ENCODE measurements at places on chromosomes 1 and 21.
A peak's percentile ranks its signal among the peaks of the same experiment; 100 is the strongest.

DNA sequence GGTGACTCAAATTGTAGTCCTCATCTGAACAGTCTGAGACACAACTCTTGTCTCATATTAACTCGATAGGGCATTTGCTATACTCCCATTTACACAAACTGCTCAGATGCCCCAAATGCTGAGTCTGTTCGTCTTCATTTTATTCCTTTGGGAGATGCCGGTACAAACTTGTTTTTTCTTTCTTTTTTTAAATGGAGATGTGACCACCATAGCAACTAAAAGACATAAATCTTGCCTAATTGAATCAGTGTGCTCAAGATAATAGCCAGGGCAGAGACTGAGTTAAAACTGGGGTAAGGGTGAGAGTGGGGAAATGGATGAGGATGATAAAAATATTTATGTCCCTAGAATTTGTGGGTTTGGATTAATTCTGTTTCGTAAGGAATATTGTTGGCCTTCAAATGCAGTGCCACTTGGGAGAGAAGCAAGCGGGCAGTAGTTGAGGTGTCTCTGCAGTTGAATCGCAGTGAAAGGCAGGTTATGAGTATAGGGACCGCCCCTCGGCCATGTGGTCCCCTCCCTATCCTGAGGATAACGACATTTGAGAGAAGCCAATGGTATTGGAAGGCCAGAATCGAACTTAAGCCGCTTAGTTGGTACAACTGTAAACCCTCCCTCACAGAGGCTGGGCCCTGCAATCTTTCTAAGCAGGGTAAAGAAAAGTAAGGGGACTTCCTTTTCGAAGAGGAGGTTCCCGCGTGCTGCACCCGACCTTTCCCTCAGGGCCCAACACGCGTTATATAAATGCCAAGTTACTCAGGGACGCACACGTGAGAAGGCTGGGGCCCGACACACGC is 859 bp upstream of the LRRC8B start:
- peak; percentile 62 for DNase-seq

DNA sequence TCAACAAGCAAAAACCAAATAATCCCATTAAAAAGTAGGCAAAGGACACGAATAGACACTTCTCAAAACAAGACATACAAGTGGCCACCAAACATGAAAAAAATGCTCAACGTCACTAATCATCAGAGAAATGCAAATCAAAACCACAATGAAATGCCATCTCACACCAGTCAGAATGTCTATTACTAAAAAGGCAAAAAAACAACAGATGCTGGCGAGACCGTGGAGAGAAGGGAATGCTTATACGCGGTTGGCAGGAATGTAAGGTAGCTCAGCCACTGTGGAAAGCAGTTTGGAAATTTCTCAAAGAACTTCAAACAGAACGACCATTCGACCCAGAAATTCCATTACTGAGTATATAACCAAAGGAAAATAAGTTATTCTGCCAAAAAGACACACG is 145.1 kb upstream of the EDN2 start:
- DNase-seq, result no peak

- DNase-seq, result no peak
Measured at GRCh38 chr1:57963581-57963980, 539.7 kb upstream of the DAB1 start.

DNA sequence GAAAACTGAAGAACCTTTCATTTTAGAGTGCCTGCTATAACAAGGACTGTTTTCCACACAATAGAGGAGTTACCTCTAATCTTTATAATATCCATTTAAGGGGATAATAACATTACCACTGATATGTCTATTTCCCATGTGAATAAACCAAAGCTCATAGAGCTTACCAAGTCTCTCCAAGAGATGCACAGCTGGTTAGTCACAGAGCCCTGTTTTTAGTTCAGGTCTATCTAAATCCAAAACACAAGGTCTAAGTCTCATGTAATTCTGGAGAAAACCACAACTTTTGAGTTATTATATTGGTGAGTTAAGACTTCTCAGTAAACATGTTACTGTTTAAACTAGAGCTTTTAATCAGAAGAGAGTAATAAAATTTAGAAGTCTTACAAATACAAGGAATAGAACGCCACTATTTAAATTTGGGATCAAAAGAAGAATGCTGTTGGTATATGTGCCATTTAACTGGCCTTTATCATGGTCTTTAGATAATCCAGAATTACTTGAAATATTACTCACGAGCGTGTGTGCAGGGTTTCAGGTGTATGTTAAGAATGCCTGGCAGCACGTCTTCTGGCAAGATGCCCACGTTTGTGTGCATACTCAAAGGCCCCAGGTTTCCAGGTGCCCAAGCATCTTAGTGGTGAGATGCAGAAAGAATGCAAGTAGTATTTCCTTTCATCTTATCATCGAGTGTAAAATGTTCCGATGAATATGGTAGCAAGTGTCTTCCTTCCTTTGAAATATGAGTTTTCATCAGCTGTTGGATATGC is 190.6 kb downstream of the FMN2 start:
- DNase-seq, result no peak

DNA sequence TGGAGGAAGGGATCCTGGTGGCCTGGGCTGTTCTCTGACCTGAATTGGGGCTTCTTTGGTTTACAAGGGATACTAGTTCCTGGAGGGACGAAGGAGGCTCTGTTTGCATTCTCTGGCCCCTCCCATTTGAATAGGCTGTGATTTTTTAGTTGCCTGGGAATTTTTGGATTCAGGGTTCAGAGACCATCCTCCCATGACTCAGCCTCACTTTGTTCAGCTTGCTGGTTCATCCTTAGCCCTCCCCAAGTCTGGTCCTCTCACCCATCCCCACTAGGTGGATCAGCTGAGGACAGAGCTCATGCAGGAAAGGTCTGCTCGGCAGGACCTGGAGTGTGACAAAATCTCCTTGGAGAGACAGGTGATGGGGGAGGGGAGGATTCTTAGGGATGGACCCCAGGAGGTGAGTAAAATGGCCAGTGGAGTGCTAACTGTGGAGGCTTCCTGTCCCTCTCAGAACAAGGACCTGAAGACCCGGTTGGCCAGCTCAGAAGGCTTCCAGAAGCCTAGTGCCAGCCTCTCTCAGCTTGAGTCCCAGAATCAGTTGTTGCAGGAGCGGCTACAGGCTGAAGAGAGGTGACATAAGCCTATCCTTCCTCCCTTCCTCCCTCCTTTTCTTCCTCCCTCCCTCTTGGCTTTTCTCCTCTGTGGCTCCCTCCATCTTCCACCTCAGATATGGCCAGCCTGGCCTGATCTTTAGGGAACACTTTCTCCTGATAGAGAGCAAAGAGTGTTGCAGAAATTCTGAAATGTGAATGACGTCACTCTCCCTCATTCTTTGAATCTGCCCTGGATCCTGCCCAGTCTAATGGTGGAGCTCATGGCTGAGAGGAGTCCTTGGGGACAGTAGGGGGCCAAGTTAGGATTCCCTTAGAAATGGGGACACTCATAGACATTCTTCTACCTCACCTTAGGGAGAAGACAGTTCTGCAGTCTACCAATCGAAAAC is 4.5 kb upstream of the TUFT1 start:
- no peak for DNase-seq

- DNase-seq, result no peak
Measured at GRCh38 chr1:27029517-27029916, 16.9 kb upstream of the TENT5B start.

GRCh38 chr1:175183586-175183985 is 9.0 kb downstream of the KIAA0040 start:
- no peak for DNase-seq

GRCh38 chr1:101276818-101277217 is 40.0 kb downstream of the S1PR1 start:
- no peak for DNase-seq

GRCh38 chr1:157469752-157470675 is 82.3 kb downstream of the FCRL5 start:
- no peak for DNase-seq

DNA sequence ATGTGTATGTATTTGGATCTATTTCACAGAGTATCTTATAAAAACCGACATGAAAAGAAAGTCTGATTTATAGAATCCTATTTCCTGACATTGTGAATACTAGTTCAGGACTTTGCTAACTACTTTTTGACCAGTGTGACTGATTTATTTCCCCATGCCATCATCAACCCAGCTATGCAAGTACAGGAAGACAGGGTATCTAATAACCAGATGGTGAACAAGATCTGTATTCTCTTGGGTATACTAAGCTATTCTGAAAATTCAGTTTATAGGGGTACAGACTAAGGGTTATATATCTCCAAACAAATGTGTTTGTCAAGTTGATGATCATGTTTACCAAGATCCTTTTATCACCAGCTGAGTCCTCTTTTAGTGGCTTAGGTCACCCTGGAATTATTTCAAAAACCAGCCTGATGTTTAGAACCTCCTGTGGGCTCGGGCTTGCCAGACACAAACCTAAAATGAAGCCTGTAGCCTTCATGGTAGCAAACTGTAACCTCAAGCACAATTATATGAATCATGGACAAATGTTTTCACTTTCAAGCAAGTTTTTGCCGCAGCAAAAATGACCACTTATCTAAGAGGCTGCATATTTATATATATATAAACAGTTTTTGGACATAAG is 185.1 kb downstream of the FGGY start:
- no peak for DNase-seq

DNA sequence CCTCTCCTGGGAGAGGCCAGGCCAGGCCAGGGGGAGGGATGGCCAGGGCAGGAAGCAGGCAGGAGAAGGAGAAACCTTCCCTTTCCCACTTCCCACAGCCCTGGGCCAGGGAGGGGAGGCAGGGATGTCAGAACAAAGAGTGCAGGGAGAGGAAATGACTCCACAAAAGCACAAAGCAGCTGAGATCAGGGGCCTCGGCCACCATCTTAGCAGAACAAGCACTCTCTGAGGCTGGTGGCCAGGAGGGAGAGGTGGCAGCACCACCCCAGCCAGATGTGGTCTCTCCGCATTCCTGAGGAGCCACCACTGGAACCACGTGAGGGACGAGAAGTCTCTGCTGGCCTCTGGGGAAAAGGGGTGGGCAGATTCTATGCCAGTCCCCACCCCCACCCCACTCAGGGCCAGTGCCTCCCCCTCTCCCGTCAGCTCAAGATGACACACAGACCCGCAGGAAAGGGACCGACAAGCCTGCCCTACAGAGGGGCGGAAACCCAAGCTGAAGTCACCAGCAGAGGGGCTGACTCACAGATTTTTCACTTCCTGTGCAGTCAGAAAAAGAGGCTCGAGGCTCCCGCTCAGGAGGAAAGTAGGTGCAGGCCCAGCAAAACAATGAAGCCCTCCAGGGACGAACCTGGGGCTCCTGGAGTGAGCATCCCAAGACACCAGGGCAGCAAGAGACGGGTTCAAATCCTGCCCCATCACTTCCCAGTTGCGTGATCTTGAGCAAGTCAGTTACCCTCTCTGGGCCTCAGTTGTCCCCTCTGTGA is 24.1 kb upstream of the ALDH4A1 start:
- DNase-seq, result no peak

DNA sequence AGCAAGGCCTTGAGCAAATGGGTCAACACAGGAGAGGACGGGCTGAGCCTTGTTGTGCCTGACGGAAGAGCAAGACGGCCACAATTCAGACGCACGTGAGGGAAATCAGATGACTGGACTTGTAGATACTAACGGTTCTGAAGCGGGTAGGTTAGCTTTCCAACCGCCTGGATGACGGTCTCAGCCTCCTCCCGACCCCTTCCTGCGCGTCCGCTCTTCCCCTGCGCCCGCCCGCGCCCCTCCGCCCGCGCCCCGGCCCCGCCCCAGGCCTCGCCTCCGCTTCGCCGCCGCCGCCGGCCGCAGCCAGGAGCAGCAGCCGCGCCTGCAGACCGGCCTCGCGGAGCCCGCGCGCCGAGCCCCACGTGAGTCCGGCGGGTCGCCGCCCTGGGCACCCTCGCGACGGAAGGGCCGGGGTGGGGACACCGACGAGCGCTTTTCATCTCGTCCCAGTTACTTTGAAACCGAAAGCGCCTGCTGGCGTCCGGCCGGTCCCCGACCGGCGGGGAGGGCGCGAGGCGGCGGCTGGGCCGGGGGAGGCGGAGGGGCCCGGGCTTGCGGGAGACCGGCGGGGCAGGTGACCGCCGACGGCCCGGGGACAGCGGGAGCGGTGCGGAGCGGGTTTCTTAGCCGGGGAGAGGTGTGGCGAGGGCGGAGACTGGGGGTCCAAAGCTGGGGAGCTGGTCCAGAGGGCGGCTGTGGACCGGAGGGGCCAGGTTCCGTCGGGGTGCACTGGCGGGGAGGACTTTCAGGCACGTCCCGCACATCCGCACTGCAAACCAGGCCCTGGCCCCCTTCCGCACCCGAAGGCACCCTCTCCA is at the start of gene TRAF5:
Gene TRAF5 (plus strand): TSS at position 306 of the 818 bp plus-strand sequence. CDS start 26,407 bp downstream, outside the sequence.
- DNase-seq, result no peak

GRCh38 chr21:39096754-39097153 is 86.5 kb downstream of the PSMG1 start:
- DNase-seq, result no peak

GRCh38 chr1:66349242-66349641 is 184.7 kb upstream of the SGIP1 start:
- DNase-seq, result no peak

- DNase-seq, result no peak
Measured at GRCh38 chr1:168085401-168085872, 51.3 kb downstream of the GPR161 start.

DNA sequence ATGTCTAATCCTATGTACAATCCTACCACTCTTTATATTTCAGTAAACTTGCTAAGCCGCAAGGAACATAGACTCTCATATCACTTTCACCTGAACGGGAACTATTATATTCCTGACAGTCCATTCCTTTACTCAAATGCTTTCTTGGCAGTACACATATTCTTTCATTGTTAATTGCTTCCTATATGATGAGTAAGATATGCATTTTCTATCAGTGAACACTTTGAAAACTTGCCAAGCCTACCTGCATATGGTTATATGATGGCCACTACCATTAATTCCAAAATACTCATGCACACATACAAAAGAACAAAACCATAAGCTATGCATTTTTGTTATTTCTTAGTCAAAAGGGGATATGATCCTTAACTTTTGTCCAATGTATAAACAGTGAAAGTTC is 341.5 kb downstream of the VAV3 start:
- no peak for DNase-seq

GRCh38 chr1:115929881-115930280 is 46.4 kb upstream of the SLC22A15 start:
- DNase-seq, result no peak

- DNase-seq, result no peak
Measured at GRCh38 chr1:20442920-20443625, 42.9 kb downstream of the CAMK2N1 start.

- no peak for DNase-seq
Measured at GRCh38 chr1:244276646-244277045, 175.1 kb downstream of the ADSS2 start.

GRCh38 chr21:29080454-29080941 is 7.0 kb upstream of the CCT8 start:
- no peak for DNase-seq

GRCh38 chr1:54721719-54722118 is 6.1 kb downstream of the TTC4 start:
- DNase-seq, result no peak

All from SHP77 treated with DMSO at 0.1 percent for 48 hours (cell line).